ENCODE measurements at places on chromosomes 1 and 21. TPM values are rescaled to one million over a fixed set of nuclear protein-coding genes. Genes with fewer than 3 reads are reported as not detected.

The ITGB2 gene
- total RNA-seq = 0.42 TPM

The S1PR1 gene
- total RNA-seq = 1.2 TPM

The CNTN2 gene
- not detected for total RNA-seq

The DMBX1 gene
- not detected for total RNA-seq

The OR2G6 gene
- not detected for total RNA-seq

The SLC45A1 gene
- 0.14 TPM for total RNA-seq

The MORC3 gene
- total RNA-seq = 19.2 TPM

The MAB21L3 gene
- total RNA-seq = 4.5 TPM

The CCDC190 gene
- not detected for total RNA-seq

The DCST2 gene
- total RNA-seq = not detected

The NECTIN4 gene
- 50.0 TPM for total RNA-seq

The SELL gene
- not detected for total RNA-seq

The BRINP3 gene
- not detected for total RNA-seq

The KRTCAP2 gene
- total RNA-seq = 130 TPM

The DIRAS3 gene
- total RNA-seq = 0.46 TPM

The ACTL8 gene
- not detected for total RNA-seq

The IL20 gene
- total RNA-seq = not detected

The RGS7 gene
- not detected for total RNA-seq

The COL8A2 gene
- total RNA-seq = 0.74 TPM

The OR2M3 gene
- not detected for total RNA-seq

The SLC9C2 gene
- not detected for total RNA-seq
